ENCODE measurements at places on chromosomes 3 and 15. TPM values are rescaled to one million over a fixed set of nuclear protein-coding genes. Genes with fewer than 3 reads are reported as not detected.
A peak's percentile ranks its signal among the peaks of the same experiment; 100 is the strongest.

DNA sequence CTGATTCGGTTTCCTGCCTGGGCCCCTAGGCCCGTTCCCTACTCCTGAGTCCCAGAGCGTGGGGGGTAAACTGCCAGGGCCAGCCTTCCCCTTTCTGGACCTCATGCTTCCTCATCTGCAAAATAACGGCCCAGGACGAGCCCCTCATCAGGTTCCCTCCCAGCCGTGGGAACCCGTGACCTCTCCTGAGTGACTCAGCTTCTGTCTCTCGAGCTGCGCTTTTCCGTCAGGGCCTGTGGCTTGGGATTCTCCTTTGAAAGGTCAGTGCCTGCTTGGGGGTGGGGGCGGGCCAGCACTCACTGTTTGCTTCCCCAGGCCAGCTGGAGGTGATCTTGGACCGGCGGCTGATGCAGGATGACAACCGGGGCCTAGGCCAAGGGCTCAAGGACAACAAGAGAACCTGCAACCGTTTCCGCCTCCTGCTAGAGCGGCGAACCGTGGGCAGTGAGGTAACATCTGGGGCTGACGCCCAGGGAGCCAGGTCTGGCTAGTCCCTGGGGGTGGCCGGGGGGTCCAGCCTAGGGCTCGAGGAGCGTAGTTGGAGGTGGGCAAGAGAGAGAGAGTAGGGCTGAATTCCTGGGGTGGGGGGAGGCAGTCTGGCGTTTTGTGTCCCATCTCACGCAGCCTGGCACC is 12.8 kb downstream of the MAN2A2 start:
- no peaks in the 10 kb centered on the region for H3K27me3 ChIP-seq
- H3K4me1 ChIP-seq = no peaks in the 10 kb centered on the region
- H3K27ac ChIP-seq = no peak overlapping the region
- peaks cover 87% of the 10 kb centered on the region for H3K36me3 ChIP-seq
- DNase-seq = peak; percentile 60

GRCh38 chr3:115550285-115550761 is 73.0 kb upstream of the GAP43 start:
- H3K36me3 ChIP-seq = no peaks in the 10 kb centered on the region
- peaks cover 11% of the 10 kb centered on the region for H3K4me1 ChIP-seq
- no peaks in the 10 kb centered on the region for H3K27me3 ChIP-seq
- no peak overlapping the region for H3K4me3 ChIP-seq
- DNase-seq = no peak
- H3K27ac ChIP-seq = peak overlapping the region; percentile 44

- H3K27me3 ChIP-seq = no peaks in the 10 kb centered on the region
- H3K36me3 ChIP-seq = no peaks in the 10 kb centered on the region
These were observed 20.0 kb upstream of the PRR23E start for GRCh38 chr3:127172781-127173515.

- no peak overlapping the region for H3K27ac ChIP-seq
- H3K4me1 ChIP-seq = no peaks in the 10 kb centered on the region
- DNase-seq = no peak
- no peaks in the 10 kb centered on the region for H3K36me3 ChIP-seq
- H3K4me3 ChIP-seq = no peak overlapping the region
These were observed 20.9 kb downstream of the FBLN2 start for GRCh38 chr3:13569641-13570390.

- H3K4me1 ChIP-seq = no peaks in the 10 kb centered on the region
- H3K27me3 ChIP-seq = no peaks in the 10 kb centered on the region
- no peaks in the 10 kb centered on the region for H3K36me3 ChIP-seq
- no peak for DNase-seq
These were observed 6.6 kb downstream of the PLSCR5 start for GRCh38 chr3:146598535-146598934.

- H3K27ac ChIP-seq = no peak overlapping the region
- no peaks in the 10 kb centered on the region for H3K4me1 ChIP-seq
- no peaks in the 10 kb centered on the region for H3K36me3 ChIP-seq
- DNase-seq = no peak
- H3K27me3 ChIP-seq = no peaks in the 10 kb centered on the region
These were observed 25.3 kb downstream of the FBXO22 start for GRCh38 chr15:75928680-75929608.

DNA sequence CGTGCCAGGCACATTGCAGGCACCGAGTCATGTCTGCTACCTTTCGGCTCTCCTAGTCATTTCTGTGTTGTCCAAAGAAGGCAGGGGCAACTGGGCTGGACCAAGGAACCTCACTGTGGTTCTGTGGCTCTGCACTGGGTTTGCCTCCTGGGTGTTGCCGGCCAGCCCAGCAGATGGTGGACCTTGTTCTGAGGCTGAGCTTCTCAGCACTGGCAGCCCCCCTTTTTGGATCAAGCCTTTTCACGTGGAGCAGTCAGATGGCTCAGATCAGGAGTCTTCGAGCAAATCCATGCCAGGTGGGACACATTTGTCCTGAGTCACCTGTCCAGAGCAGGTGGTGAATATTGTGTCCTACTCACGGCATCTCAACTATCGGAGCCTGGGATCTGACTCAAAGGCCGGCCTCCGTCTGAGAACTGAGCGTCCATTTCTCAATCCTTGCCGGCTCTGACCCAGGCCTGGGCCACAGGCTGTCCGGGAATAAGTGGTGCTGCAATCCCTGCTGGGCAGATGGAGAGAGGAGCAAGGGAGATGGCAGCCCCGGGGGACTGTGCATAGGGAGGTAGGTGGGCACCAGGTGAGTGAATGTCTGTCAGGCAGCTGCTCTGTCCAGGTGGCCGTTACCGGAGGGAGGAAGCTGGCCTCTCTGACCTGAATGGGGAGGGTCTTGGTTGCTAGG is at the start of gene IL16:
Gene IL16 (plus strand): TSS at position 304 of the 679 bp plus-strand sequence. CDS start 28,521 bp downstream, outside the sequence.
- H3K27me3 ChIP-seq = no peaks in the 10 kb centered on the region
- H3K4me3 ChIP-seq = no peak within 1 kb of the TSS
- H3K4me1 ChIP-seq = no peaks in the 10 kb centered on the region
- no peak for DNase-seq
- no peak within 1 kb of the TSS for H3K27ac ChIP-seq

GRCh38 chr3:126964950-126965349 is 18.0 kb upstream of the PLXNA1 start:
- H3K36me3 ChIP-seq = no peaks in the 10 kb centered on the region
- no peak overlapping the region for H3K27ac ChIP-seq
- no peak overlapping the region for H3K4me3 ChIP-seq

GRCh38 chr3:11604139-11604892 is 39.4 kb downstream of the VGLL4 start:
- H3K4me3 ChIP-seq = no peak overlapping the region
- no peak for DNase-seq
- H3K4me1 ChIP-seq = peaks cover 55% of the 10 kb centered on the region
- H3K27me3 ChIP-seq = no peaks in the 10 kb centered on the region
- H3K27ac ChIP-seq = peak overlapping the region; percentile 85
- H3K36me3 ChIP-seq = no peaks in the 10 kb centered on the region

DNA sequence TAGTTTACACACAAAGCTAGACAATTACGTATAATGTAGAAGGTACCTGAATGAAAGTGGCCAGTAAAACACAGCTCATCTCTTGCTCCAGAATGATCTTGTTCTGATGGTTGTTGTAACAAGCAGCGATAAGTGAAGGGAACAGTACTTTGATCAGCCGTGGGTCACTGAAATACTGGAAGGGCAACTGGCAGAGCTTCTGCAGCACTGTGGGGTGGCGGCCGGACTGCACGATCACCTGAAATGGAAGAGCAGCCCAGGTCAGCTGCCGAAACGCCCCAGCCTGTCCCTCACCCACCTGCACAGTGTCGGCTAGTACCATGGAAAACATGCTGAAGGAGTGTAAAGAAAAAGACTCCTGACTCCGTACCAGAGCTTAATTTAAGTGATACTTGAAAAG is 17.3 kb downstream of the ISL2 start:
- no peaks in the 10 kb centered on the region for H3K36me3 ChIP-seq
- DNase-seq = no peak
- no peak overlapping the region for H3K4me3 ChIP-seq
- no peaks in the 10 kb centered on the region for H3K27me3 ChIP-seq

DNA sequence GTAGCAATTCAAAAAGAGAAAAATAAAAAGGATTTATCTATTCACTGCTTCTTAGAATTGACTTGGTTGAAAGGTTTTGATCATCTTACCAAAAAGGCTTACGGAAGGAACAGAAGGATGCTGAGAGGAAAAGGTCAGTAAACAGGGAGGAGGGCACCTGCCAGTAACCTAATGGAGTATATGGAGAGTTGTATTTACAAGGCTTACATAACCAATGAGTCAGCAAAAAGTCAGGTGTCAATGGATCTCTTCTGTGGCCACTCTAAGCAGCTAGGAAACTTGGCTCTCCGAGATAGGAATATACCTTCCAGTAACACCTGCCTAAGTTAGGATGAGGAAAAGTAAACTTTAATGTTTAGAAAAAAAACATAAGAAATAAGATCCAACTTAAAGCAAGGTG is 80.5 kb upstream of the PLXND1 start:
- no peaks in the 10 kb centered on the region for H3K4me1 ChIP-seq
- H3K36me3 ChIP-seq = no peaks in the 10 kb centered on the region
- H3K4me3 ChIP-seq = no peak overlapping the region
- no peak for DNase-seq
- H3K27me3 ChIP-seq = no peaks in the 10 kb centered on the region

DNA sequence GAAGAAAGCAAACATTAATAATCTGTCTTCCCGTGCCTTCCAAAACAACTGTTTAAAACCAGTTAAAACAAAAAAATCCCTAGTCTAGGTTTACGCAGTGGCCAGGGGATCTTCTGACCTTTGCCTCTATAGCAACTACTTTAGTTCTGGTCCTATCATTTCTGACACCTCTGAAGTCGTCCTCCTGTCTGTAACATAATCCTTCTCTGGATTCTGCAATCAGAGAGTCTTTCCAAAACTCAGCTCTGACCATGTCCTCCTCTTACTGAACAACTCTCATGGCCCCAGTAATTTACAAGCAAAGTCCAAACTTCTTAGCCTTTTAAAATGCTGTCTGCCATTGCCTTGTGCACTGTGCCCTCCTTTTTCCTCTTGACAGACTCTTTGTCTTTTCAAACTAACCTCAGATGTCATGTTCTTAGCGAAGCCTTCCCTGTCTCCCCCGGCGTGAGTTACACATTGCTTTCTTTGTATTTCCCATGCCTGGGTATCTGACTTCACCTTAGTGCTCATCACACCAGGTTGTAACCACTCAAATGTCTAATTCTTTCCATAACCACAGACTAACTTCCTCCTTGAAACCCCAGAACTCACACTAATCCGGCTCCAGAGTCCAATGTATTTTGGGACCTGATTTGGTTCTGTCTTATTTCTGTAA is 105.2 kb upstream of the BNIP2 start:
- H3K27ac ChIP-seq = no peak overlapping the region
- H3K4me3 ChIP-seq = no peak overlapping the region
- no peak for DNase-seq
- H3K27me3 ChIP-seq = no peaks in the 10 kb centered on the region
- H3K4me1 ChIP-seq = no peaks in the 10 kb centered on the region

DNA sequence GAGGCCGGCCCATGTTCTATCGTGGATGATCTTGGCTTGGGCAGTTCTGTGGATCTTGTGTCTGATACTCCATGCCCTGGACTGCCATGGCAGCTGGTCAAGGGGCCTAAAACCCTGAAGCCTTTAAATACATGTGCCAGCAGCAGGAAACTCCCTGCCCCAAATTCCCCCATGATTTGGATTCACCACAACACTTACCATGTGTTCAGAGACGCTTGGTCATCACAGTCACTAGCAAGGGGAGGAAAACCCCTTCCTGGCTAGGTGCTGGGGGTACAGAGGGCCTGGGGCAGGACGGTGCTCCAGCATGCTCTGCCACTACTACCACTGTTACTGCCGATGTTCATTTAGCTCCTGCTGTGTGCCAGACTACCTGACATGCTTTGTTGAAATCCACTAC is 94.4 kb downstream of the DNAJB8 start:
- no peak for DNase-seq
- H3K36me3 ChIP-seq = no peaks in the 10 kb centered on the region
- no peak overlapping the region for H3K4me3 ChIP-seq
- no peaks in the 10 kb centered on the region for H3K27me3 ChIP-seq
- no peaks in the 10 kb centered on the region for H3K4me1 ChIP-seq
- H3K27ac ChIP-seq = no peak overlapping the region

- H3K4me3 ChIP-seq = no peak overlapping the region
- H3K4me1 ChIP-seq = peaks cover 58% of the 10 kb centered on the region
- peak overlapping the region; percentile 90 for H3K27ac ChIP-seq
- H3K36me3 ChIP-seq = peaks cover 45% of the 10 kb centered on the region
- H3K27me3 ChIP-seq = no peaks in the 10 kb centered on the region
These were observed 61.1 kb downstream of the MLH1 start for GRCh38 chr3:37054370-37054769.

DNA sequence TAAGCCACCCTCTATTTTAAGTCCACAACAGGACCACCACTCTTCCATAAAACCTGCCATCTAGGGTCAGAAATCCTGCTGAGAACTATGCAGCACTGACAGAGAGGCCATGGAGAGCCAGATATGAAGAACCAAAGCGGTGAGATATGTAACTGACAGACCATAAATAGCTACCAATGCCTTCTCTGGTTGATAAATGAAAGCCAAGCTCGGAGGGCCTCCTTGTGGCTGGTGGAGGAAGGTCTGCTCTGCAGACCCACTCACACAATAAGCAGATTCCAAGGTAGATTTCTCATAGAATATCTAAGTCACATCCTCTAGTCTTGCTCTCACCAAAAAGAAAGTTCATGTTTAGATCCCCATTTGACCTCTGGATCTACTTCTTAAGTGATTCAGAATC is 38.9 kb downstream of the RYK start:
- no peak for DNase-seq
- H3K27ac ChIP-seq = no peak overlapping the region
- H3K4me3 ChIP-seq = no peak overlapping the region
- H3K27me3 ChIP-seq = no peaks in the 10 kb centered on the region

DNA sequence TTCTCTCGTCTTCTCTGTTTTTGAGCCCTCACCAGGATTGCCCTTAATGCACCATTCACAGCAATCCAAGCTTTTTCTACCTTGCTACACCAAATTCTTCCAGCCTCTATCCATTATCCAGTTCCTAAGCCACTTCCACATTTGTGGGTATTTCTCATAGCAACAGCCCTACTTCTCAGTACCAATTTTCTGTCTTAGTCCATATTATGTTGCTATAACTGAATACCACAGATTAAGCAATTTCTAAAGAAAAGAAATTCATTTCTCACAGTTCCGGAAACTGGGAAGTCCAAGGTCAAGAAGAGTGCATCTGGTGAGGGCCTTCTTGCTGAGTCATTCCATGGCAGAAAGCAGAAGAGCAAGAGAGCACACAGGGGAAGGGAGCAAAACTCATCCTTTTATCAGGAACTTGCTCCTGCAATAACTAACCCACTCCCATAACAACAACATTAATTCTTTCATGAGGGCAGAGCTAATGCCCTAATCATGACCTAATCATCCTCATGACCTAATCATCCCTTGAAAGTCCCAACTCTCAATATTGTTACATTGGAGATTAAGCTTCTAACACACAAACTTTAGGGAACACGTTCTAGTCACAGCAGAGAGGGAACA is 9.7 kb upstream of the EIF1B start:
- no peaks in the 10 kb centered on the region for H3K4me1 ChIP-seq
- H3K4me3 ChIP-seq = no peak overlapping the region
- H3K27me3 ChIP-seq = no peaks in the 10 kb centered on the region
- H3K27ac ChIP-seq = no peak overlapping the region

Gene EAF1
- total RNA-seq = 5.2 TPM

Gene AGBL1
- not detected for total RNA-seq

Gene CCDC54
- total RNA-seq = not detected

Gene HIGD2B
- total RNA-seq = not detected

Gene SLC9C1
- total RNA-seq = 0.32 TPM

Gene SPSB4
- not detected for total RNA-seq

Gene IL16
- 8.5 TPM for total RNA-seq

Gene GOLGA8S
- total RNA-seq = not detected

Gene PAK6
- total RNA-seq = not detected

Gene TMEM207
- not detected for total RNA-seq

Gene PIF1
- not detected for total RNA-seq

Gene C3orf62
- 0.43 TPM for total RNA-seq

Gene MANF
- 34.4 TPM for total RNA-seq

Gene HESX1
- not detected for total RNA-seq

Gene CERS3
- not detected for total RNA-seq

Gene SV2B
- total RNA-seq = 0.11 TPM
